ENCODE measurements at places on chromosomes 3 and 15.

GRCh38 chr3:135137296-135137695, 342.2 kb downstream of the EPHB1 start:
- DNase-seq = no peak

- DNase-seq = no peak
Measured at GRCh38 chr3:124686028-124686670, 44.1 kb upstream of the UMPS start.

- DNase-seq = no peak
Measured at GRCh38 chr3:16524196-16524595, 10.7 kb upstream of the RFTN1 start.

DNA sequence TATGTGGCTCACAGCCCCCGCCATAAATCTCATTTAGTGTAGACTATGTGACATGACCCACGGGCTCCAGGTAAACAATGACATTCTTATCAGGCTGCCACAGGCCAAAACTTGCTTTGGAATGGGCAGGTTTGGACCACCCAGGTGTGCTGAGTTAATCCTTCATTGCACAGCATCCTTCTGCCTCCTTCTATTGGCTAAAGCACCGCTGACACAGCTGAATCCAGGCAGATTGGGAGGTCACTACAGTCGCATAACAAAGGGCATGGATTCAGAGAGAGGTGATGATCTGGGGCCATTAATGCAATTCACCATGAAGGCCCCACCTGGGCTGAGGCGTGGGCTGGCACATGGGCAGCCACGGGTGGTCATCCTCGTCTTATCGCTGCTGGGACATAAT, 47.8 kb upstream of the GALNT15 start:
- DNase-seq = no peak

- no peak for DNase-seq
Measured at GRCh38 chr3:59436164-59436958, 386.5 kb upstream of the CFAP20DC start.

DNA sequence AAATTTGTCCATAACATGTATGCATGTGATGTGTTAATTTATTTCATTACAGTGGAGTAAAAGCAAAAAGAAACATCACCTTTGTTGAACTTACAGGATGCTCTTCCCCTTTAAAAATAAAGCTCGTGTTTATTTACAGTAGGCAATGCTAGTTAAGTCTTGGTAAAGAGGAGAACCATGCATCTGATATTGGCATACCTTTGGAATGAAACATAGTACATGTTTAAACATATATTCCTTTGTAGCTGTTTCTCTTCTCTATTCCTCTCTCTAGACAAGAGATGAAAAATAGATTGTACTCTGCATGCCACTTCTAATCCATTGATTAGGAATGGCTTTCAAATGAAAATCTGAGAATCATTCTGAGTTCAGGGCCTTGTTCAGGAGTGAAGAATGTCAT, 374.9 kb upstream of the CNTN4 start:
- DNase-seq = no peak

GRCh38 chr3:14514323-14514720, 25.8 kb downstream of the GRIP2 start:
- no peak for DNase-seq

DNA sequence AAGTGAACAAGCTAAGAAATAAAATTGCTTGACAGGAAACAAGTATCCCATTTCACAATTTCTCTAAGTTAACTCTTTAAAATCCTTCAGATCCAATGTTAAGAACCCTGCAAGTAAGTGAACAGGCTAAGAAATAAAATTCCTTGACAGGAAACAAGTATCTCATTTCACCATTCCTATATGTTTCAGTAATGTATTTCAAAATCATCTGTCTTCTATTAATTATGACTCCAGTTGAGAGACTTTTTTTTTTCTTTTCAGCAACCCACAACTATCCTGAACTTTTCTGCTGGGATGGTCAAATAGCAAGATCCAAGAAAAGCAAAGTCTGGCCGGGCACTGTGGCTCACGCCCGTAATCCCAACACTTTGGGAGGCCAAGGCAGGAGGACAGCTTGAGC, 2.4 kb upstream of the SLC12A6 start:
- DNase-seq = no peak

DNA sequence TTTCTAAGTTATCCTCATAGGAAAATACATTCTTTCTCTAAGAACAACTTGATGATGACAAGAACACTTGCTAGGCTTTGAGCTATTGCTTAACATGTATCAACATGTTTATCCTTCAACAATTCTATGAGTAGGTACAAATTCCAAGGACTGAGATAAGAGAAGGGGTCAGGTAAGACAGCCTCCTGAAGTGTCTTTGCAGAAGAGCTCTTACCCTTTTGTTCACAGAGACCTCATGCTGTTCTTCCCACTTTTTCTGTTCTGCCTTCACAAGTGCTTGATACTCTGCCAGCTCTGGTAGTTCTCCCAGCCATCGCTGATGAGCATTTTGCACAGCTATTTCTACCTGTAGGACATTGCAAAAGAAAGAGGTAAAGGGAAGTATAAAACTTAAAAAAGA, 50.9 kb downstream of the CEP152 start:
- no peak for DNase-seq

DNA sequence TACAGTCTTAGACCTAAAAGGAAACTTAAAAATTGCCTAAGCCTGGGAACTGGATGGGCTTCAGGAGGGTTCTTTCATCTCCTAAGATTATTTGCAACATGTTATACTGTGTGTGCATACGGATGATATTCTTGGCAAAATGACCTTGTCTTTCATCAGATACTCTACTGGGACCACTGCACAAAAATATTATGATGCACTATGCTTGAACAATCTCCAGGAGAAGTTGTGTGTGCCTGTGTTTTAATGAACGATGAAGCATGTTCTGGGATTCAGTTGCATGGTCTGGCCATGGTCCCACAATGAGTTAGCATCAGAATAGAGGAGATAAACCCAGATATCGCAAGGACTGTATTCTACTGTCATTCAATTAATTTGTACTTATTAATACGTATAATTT, 68.7 kb downstream of the GAP43 start:
- no peak for DNase-seq

DNA sequence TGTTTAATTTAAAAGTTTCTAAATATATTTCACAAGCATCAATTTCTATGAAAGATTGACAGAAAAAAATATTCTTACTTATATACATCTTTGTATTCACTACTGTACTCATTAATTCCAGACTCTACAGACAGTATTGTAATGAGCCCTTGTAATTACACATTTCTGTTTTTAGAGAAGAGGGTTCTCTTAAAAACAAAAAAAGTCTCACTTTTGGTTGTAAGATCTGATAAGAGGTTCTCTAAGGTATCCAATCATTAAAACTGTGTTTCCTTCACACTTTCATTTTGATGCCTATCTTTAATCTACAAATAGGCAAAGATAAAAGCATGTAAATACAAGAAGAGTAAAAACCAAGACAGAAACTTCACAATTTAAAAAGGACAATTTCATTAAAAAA, 75.6 kb downstream of the FBXL22 start:
- DNase-seq = no peak

DNA sequence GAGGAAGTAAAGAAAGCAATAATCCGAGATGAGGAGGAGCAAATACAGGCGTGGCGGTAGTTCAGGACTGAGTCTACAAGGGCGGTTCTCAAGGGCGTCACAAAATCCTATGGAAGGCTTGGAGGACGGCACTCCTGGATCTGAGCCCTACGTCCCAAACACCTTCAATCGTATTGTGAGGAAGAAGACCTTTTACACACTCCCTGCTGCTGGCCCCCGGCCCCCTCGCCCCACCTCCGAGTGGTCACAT, 747 bp downstream of the PLD1 start:
- DNase-seq = no peak

GRCh38 chr15:67761343-67761742, 64.0 kb upstream of the SKOR1 start:
- no peak for DNase-seq

GRCh38 chr15:37678124-37678523, 256.3 kb upstream of the TMCO5A start:
- no peak for DNase-seq

- DNase-seq = no peak
Measured at GRCh38 chr3:45799586-45799985, 3.2 kb upstream of the SLC6A20 start.

GRCh38 chr15:51328926-51329325, 9.5 kb downstream of the CYP19A1 start:
- no peak for DNase-seq

GRCh38 chr3:64454768-64455167, 229.5 kb upstream of the PRICKLE2 start:
- no peak for DNase-seq

- DNase-seq = no peak
Measured at GRCh38 chr3:37168896-37169295, 5.5 kb downstream of the LRRFIP2 start.

GRCh38 chr15:68493629-68494028, 61.7 kb upstream of the ITGA11 start:
- no peak for DNase-seq

- DNase-seq = no peak
Measured at GRCh38 chr3:95237783-95238182, 1174.9 kb downstream of the NSUN3 start.

- no peak for DNase-seq
Measured at GRCh38 chr15:78055919-78056713, 21.4 kb downstream of the TBC1D2B start.

GRCh38 chr3:146709969-146710368, 104.8 kb upstream of the PLSCR5 start:
- DNase-seq = no peak

DNA sequence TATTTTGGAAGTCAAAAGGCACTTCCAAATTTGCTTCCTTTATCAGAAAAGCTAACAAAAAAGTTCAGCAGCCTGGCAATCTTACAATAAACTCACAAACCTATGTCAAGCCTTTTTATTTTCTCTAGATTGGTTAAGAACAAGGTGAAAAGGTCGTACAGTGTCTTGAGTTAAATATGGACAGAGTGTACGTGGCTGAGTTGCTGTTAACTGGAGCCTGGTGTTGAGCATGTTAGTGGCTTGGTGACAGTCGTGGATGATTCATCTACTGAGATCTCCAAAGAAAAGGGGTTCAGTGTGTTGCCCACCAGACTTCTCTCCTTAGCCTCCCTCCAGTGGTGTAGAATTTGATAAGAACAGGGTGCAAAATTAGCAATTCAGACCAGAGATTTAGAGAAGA, 89.7 kb downstream of the SSR3 start:
- no peak for DNase-seq

DNA sequence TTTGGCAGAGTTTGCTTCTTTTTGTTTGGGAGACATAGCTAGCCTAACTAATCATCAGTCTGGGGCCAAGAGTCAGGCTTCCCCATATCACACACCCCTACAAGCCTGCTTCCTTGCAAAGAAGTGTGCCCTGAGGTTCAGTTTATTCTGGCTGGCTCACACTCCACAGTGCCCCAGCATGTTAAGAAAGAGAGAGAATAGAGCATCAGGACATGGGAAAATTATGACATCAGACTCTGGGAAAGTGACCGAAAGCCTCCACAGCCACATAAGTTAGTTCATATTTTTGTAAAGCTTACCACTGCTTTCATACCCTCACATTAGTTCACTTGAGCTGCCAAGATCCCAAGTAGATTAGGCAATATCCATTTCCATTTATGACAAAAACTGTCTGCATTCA, 63.0 kb upstream of the CFAP161 start:
- no peak for DNase-seq

DNA sequence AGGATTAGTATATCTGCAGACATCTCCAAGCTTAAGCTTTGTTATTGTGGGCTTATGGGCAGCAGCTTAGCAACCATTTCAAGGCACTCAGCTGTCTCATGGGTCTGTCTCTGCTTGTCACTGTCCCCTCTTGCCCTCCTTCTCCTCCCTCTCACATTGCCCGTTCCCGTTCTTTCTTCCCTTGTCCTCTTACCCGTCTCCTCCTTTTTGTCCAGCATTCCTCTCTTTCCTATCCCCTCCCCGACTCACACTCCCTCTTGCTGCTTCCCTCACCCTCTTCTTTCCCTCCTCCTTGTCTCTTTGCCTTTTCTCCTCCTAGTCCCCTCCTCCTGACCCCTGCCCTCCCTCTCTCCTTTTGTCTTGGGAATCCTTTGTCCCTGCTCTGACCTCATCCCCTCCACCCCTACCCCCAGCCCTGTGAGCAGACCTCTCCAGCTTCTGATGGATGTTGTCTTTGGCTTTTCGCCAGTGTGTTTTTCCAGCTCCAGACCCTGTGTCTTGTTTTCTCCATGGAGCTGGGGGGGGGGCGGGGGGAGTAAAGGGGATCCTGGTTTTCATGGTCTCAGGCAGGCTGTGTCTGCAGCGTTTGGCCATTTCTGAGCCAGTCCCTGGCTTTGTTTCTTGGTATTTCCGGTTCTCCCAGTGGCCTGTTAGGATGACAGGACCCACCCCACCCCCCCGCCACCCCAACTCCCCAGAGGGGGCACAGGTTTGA, 47.9 kb upstream of the TRAK1 start:
- DNase-seq = no peak

DNA sequence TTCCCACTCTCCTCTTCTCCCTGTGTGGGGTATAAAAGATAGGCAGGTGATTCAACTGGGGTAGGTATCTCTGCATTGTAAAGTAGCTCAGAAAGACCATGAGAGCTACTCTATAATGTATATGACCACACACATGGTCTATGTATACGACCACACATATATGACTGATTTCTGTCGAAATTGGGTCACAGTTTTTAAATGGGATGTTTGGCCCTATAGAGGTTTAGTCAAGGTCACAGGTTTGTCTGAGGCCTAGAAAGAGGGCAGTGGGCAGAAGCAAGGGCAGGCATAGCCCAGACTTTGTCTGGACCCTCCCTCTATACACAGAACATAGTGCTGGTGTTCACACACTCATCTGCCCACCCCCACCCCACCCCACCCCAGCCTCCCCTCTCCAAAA, 4.4 kb downstream of the LAMP3 start:
- no peak for DNase-seq

DNA sequence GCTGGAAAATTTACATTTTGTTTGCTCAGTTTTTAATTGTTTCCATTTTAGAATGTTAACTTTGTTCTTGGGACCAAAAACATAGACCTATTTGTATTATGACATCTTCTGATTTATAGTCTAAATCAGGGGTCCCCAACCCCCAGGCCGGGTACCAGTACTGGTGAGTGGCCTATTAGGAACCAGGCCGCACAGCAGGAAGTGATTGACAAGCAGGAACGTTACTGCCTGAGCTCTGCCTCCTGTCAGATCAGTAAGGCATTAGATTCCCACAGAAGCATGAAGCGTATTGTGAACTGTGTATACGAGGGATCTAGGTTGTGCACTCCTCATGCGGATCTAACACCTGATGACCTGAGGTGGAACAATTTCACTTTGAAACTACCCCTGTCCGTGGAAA, 51.9 kb downstream of the GHSR start:
- no peak for DNase-seq

All from stimulated activated CD8-positive, alpha-beta memory T cell treated with anti-CD3 and anti-CD28 coated beads, Interleukin-4, amount 100 ng/mL, for 1 hour (primary cell).